ENCODE measurements at places on chromosomes 1 and 21.
A peak's percentile ranks its signal among the peaks of the same experiment; 100 is the strongest.

- no peak for DNase-seq
Observed at GRCh38 chr1:35850716-35851115, 32.3 kb upstream of the AGO1 start.

GRCh38 chr1:11654137-11654938 lies at the start of the genes FBXO2 and FBXO44:
Gene FBXO2 (minus strand): TSS chr1:11654429. CDS start chr1:11654340, 89 bp downstream.
Gene FBXO44 (plus strand): TSS chr1:11654877. CDS start chr1:11655836, 959 bp downstream.
- DNase-seq: peak; percentile 11

DNA sequence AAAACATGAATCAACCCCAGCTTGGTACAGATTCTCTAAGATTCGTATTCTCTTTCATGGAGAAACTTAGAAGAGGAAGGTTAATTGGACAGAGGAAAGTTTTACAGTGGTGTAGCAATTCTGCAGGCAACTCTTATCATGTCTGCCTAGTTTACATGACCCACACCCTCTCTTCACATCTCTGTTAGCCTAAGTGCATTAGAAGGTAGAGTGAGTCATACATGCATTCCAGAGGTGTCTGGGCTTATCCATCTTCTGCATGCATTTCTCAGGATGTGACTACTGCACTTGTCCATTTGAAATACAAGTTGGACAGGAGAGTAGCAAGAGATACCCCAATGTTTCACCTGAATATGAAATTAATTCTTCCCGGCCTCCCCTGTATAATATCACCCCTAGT lies 578.4 kb upstream of the NCAM2 start:
- DNase-seq: no peak

- no peak for DNase-seq
Observed at GRCh38 chr1:42741706-42742105, 1.7 kb upstream of the CLDN19 start.

- peak; percentile 72 for DNase-seq
Observed at GRCh38 chr1:48859456-48859855, 82.8 kb upstream of the BEND5 start.

All from fibroblast of skin of scalp (primary cell).